ENCODE measurements at places on chromosomes 1 and 21.

DNA sequence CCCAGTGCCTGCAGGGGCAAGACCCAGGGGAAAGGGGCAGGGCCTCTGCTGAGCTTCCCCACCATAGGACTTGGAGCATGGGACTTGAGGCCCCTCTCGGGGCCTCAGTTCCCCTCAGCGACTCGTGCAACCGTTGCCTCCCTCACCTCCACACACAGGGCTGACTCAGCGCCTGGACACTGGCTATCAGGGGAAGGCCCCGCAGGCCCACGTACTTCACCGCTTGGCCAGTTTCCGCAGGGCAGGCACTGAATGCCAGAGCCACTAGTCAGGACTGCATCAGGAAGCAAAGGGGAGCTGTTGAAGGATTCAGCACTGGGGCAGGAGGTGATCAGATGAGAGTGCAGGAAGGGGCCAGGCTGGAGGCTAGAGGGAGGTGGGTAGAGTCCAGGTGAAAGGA lies 15.5 kb upstream of the FAM131C start:
- no peak for DNase-seq

GRCh38 chr1:26689504-26689903 lies 6.3 kb upstream of the ARID1A start:
- DNase-seq: no peak

DNA sequence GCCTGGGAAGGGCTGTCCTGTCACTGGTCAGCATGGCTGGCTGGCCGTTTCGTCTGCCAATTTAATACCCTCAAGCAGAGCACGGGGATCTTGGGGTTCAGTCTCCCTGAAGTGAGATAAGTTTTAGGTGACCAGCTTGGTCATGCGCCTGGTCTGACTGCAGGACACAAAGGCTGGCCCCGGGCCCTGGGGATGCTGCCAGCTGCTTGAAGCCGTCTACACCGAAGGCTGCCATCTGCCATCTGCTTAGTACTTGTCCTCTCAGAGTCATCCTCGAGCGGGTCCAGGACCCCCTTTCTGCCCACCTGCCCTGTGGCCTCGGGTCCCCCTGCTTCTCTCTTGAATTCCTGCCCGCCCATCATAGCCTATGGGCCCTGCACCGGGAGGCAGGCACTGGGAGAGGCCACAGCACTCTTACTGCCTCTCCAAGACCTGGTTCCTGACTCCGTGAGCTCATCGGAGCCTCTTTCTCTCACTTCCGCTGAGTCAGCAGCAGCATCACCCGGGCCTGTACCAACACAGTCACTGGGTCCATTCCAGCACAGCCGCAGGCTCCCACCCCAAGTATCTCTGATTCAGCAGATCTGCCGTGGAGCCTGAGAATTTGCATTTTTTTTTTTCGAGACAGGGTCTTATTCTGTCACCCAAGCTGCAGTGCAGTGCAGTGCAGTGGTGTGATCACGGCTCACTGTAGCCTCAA lies 7.0 kb downstream of the FBLIM1 start:
- no peak for DNase-seq

- no peak for DNase-seq
These were observed 7.3 kb downstream of the SKI start for GRCh38 chr1:2235300-2235998.

DNA sequence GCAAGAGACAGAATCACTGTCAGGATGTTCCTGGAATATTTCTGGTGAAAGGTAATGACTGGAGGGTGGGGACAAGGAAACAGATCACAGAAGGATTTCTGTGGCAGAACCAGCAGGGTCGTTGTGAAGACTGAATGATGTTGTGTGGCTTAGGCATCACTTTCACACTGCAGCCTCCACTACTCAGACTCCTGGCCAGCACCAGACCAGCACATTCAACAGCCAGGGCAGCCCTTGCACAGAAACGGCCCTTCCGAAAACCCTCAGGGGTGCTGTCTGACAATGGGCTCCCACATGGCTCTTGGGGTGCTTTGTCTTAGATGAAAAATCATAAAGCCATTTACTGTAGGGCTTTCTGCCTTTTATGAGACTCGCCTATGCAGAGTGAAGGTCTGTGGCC lies 3.8 kb upstream of the RAB7B start:
- DNase-seq: no peak

- DNase-seq: no peak
These were observed 446.6 kb downstream of the PTPRU start for GRCh38 chr1:29682919-29683295.

GRCh38 chr1:30929944-30930525 lies 21.5 kb upstream of the SDC3 start:
- DNase-seq: no peak

GRCh38 chr1:94617134-94617805 lies 75.7 kb upstream of the F3 start:
- no peak for DNase-seq

DNA sequence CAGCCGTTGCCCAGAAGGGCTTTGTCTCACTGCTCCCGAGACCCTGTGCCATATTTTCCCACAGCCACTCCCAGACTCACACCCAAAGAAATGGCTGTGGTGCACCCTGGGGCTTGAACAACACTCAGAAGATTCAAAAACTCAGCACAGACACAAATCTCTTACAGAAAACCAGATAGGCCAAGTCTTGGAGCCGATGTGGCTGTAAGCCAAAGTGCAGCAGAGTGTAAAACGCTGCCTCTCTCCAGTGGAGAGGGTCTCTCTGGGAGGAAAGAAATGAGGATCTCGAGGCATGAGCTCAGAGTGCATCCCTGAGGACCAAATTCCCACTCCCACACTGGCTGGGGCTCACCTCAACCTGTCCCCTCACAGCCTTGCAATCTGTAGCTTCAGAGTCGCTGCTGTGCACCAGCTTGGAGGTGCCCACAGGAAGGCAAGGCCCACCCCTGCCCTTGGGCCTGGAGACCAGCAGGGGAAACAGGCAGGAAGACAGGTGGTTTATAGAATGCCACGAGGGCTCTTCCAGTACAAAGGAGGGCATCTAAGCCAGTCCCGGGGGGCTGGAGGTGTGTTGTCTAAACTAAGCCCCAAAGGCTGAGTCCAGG lies 171.3 kb upstream of the AJAP1 start:
- DNase-seq: no peak

GRCh38 chr1:239308701-239309333 lies 77.6 kb upstream of the CHRM3 start:
- peak; percentile 0 for DNase-seq

DNA sequence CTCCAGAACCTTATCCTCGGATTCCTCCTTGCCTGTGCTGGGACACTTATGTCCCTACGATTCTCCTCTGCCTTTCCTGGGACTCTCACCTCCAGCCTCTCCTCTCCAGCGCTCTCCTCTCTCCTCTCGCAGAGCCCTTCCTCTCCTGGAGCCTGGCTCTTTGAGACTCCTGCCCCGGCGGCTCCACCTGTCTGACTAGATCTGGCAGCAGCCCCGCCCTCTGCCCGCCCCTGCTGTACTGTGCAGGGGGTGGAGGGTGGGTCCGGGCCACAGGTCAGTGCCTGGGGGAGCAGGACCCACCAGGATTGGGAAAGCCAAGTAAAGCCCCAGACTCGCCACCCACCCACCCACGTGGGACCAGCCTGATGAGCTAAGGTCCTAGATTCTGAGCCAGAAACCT lies 1.6 kb downstream of the ELOVL1 start:
- no peak for DNase-seq

DNA sequence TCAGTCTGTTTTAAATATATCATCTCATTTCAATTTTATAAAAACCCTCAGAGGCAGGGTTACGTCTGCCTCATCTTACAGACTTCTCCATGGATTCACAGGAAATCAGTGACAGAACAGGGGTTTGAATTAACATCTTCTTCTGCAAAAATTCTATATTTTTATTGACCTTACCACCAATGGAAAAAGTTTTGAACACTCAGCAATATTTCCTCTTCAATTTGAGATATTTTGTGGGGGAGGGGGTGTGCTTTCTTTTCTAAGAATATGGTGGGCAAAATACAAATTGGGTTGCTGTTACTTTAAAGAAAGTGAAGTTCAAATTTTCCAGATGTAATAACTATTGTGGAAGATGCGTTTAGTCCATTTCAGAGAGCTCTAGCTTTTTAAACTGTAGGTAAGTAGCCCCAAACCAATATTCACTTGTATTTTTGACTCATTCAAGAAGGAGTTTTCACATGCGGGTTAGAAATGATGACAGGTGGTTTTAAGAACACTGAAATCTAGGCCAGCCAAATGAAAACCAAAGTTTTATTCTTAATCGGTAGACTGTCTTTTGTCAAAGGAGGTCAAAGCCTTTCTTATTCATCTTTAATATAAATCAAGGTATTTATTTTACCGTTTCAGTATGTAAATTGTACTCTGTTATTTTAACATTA lies 17.4 kb downstream of the TGFB2 start:
- DNase-seq: no peak

DNA sequence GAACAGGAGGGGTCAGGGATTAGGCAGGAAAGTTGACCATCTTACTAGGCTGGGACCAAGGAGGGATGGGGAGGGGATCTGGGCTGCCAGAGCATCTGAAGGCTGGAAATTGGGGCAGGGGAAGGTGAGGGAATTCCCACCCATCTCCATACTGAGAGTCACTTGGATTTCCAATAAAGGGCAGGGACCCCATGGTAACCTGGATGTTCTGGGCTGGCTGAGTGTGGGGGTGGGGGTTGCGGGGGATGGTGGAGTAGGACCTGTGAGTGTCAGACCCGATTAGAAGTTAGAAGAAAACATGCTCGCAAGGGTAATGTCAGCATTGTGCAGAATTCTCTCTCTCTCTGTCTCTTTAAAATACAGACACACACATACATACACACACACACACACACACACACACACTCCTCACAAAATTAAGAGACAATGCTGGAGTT lies 40.0 kb upstream of the EPS15 start:
- DNase-seq: no peak

- DNase-seq: no peak
These were observed 320.2 kb downstream of the TM2D1 start for GRCh38 chr1:61404597-61405376.

GRCh38 chr1:77975907-77976306 lies 3.0 kb downstream of the FUBP1 start:
- no peak for DNase-seq

- DNase-seq: no peak
These were observed 6.8 kb upstream of the PARK7 start for GRCh38 chr1:7954683-7955082.

DNA sequence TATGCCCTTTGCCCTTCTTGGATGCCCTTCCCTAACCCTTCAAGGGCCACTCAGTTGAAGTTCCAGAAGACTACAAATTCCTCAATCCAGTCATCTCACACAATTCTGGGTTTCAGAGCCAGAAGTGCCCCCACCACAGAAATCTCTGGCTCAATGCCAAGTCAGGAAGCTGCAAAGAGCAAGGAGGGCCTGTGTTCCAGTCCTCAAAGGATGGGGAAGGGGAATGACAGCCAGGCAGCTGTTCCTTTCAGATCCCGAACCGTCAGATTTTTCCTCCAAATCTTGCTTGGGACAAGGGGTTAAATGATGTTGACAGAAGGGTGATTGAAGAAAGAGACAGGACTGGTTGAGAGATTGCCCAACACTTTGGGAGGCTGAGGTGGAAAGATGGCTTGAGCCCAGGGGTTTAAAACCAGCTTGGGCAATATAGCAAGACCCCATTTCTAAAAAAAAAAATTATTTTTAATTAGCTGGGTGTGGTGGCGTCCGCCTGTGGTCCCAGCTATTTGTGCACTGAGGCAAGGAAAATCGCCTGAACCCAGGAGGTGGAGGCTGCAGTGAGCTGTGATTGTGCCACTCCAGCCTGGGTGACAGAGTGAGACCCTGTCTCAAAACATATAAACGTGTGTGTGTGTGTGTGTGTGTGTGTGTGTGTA lies 716 bp upstream of the HPDL start:
- no peak for DNase-seq

- no peak for DNase-seq
These were observed 104.3 kb upstream of the CDC42BPA start for GRCh38 chr1:227422581-227422980.

GRCh38 chr1:230356869-230357794 lies 69.0 kb downstream of the PGBD5 start:
- peak; percentile 1 for DNase-seq

GRCh38 chr1:218887141-218887925 lies 286.3 kb upstream of the LYPLAL1 start:
- no peak for DNase-seq

- no peak for DNase-seq
These were observed 54.4 kb downstream of the NR5A2 start for GRCh38 chr1:200081969-200082245.

- no peak for DNase-seq
These were observed 18.1 kb downstream of the KNCN start for GRCh38 chr1:46533179-46533864.

DNA sequence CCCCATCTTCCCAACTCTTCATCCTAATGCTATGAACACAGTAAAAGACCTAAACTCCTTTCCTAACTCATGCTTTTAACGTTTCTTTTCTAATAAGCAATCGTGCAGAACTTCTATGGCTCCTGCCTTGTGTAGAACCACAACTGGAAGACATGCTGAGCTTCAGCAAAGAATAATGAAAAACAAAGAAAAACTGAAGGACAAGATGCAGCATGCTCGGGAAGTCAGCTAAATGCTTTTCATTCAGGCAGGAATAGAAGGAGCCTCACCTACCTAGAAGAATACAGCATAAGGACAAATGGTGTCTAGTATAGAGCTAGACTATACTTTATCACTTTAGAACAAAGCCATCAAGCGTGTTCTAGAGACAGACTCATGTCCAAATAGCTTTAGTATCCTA lies 45.9 kb downstream of the LUZP1 start:
- no peak for DNase-seq

- no peak for DNase-seq
These were observed 1.1 kb downstream of the ZSWIM5 start for GRCh38 chr1:45205011-45205909.

GRCh38 chr1:170840371-170840770 lies 95.0 kb upstream of the MROH9 start:
- no peak for DNase-seq

DNA sequence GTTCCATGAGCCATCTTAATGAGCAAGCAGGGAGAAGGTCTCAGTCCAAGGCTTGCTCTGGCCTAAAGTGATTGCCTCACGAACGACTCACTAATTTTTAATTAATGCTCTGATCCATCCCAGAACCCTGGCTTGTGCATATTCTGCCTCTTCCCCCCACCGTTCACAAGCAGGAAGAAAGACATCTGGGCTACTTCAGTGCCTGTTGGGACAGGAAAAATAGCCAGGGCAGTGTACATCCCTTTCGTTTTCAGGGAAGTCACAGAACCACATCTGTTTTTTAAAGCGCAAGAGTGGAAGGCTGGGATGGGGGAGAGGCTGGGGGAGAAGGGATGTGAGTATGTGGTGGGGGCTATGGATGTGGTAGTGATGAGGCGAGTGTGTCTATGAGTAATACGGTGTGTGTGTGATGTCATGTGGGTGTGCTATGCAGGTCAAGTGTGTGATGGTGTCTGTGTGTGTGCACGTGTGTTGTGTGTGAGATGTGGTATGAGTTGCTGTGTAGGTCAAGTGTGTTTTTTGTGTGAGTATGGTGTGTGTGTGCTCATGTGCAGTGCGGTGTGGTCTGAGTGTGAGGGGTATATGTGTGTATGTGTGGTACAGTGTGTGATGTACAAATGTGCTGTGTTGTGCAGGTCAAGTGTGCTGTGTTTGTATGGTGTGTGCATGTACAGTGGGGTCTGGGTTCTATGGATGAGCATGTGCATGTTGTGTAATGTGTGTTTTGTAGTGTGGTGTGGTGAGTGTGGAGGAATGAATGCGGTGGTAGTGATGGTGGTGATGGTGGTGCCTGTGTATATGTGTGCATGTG lies 64.9 kb upstream of the SYT6 start:
- DNase-seq: no peak
